Activated T-cell treated with anti-CD3 and anti-CD28 coated beads, Interleukin-2, amount 50 U/mL, for 72 hours (primary cell): ENCODE measurements at places on chromosomes 2 and 18.

GRCh38 chr2:70919672-70920366 lies 15.9 kb upstream of the ATP6V1B1 start:
- DNase-seq, result peak; percentile 71

DNA sequence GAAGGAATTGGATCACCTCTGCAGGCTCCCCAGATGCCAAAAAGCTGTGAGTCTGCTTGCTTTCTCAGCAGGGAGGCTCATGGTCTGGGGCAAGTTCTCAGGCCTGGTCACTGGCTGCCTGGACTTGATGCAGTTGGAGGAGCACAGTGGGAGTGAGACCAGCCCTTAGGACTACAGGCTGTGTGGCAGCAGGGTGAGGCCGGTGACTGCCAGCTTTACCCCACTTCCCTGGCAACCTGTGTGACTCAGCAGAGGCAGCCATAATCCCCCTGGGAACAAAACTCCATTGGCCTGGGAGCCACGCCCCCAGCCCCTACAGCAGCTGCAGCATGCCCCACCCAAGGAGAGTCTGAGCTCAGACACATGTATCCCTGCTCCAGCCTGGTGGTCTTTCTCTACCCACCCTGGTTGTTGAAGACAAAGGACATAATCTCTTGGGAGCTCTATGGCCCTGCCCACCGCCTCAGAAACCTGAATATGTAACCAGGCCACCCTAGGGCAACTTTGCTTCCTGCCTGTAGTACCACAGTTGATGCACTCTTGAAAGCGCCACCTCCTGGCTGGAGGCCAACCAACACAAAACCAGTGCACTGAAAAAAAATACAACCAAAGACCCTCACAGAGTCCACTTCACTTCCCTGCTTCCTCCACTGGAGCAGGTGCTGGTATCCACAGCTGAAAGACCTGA lies 106.8 kb upstream of the SPATS2L start:
- no peak for DNase-seq

DNA sequence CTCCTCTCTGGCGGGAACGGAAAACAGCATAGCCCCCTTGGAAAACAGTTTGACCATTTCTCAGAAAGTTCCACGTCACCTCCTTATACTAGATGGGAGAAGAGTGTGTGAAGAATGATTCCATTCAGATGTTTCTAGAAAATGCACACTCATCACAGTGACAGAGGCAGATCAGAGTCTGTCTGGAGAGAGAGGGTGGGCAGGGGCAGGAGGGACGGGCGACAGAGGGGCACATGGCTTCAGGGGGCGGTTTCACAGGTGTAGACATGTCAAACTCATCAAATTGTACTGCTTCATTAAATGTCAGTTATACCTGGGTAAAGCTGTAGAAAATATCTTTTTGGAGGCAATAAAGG lies 88.8 kb upstream of the TAF1B start:
- no peak for DNase-seq

DNA sequence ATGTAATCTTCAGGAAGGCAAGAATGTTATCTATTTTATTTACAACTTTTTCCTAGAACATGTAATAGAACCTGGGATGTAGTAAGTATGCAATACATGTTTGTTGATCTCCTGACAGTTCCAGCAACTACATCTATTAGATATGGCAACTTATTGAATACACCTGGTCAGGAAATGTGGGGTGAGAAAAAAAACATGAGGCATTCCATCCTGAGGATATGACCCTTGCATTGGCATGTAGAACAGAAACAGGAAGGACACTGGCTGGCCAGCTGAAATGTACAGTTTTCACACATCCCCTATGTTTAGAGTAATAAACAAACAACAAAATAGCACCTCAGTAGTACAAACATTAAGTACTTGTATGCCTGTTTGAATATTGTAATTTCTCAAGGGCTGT lies 272.6 kb upstream of the NT5C1B start:
- DNase-seq, result no peak

DNA sequence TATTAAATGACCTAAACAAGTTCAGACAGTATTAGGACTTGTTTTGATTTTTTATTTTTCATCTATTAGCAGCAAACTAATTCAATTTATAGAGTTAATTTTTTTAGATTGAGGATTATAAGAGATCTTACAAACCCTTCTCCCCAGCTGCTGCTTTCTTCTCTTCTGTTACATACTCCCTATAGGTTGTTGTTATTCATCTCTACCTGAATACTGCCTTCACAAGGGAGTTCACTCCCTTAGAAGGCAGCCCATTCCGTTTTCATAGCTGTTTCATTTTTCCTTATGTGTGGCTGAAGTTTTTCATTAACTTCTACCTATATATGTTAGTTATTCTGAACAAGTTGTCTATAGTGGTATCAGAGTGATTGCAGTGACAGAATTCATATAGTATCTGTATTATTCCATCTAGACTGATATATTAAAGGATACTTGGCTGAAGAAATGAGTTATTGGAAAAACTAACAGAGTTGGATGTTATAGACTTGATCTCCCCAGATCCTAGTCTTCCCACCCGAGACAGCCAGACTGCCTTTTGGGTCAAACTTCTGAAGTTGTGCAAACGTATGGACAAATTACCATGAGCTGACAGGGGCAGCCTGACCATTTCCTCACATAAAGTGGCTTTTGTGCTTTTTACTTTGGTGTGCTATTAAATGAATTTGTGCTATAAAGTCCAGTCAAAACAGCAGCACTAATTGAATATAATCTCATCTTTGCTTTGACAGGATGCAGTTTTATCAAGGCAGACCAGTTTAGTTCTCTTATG lies 8.7 kb downstream of the GLS start:
- no peak for DNase-seq

GRCh38 chr18:28039078-28039477 lies 137.9 kb downstream of the CDH2 start:
- DNase-seq, result no peak

- DNase-seq, result no peak
Observed at GRCh38 chr2:181998891-181999654, 13.4 kb downstream of the PPP1R1C start.

GRCh38 chr2:212987492-212987891 lies 163.9 kb downstream of the IKZF2 start:
- DNase-seq, result no peak

- no peak for DNase-seq
Observed at GRCh38 chr2:51350100-51350499, 318.2 kb upstream of the NRXN1 start.

- no peak for DNase-seq
Observed at GRCh38 chr2:145460112-145460511, 940.2 kb upstream of the ZEB2 start.
